OCI-M1 (cell line): ENCODE measurements at places on chromosomes 2 and 18.

GRCh38 chr18:58520969-58521368 is 107.9 kb downstream of the ALPK2 start:
- DNase-seq = peak; percentile 6

DNA sequence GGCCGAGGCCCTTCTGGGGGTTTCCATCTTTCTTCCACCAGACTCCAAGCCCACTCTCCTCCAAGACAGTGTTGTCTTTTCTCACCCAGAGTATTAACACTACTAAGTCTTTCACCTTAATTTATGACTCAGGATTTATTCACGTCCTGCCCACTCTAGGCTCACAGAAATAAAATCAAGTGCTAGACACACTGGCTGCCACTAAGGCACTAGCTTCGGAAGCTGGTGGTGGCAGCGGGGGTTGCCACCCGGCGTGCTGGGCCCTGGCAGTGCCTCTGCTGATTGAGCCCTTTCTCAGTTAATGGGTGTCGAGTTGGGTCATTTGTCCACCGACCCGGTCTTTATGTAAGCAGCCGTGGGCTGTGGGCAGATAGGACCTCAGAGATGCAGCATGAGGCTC is 93.6 kb upstream of the FZD5 start:
- no peak for DNase-seq

GRCh38 chr18:61574665-61575064 is 241.4 kb downstream of the CDH20 start:
- DNase-seq = no peak

DNA sequence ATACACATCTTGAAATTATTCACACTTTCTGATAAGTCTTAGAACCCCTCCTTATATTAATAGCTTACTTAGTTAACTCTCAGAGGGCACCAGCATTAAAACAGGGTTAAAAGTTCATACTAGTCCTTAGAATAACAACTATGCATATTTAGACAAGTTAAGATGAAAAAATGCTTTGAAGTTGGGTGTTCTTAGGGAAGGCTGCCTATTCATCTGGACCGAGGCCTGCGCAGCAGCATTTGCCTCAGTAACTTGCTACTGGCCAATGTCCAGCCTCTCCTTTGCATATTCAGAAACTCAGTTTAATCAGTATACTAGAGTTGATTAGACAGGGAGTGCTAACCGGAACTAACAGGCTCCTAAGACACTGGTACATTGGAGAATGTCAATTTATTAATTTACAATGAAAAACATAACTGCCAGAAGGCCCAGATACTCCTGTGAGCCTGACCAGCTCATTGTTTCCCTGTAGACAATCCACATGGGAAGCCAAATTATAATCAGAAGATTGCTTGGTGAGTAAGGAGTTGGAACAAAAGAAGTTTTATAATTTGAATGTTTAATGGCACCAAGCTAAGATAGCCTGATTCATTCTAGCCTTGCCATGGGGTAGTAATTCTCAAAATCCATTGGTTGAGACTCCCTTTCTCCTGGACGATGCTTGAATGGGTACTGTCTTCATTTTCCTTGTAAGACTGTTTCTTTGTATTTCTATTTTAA is 48.9 kb downstream of the DYNC1I2 start:
- no peak for DNase-seq

DNA sequence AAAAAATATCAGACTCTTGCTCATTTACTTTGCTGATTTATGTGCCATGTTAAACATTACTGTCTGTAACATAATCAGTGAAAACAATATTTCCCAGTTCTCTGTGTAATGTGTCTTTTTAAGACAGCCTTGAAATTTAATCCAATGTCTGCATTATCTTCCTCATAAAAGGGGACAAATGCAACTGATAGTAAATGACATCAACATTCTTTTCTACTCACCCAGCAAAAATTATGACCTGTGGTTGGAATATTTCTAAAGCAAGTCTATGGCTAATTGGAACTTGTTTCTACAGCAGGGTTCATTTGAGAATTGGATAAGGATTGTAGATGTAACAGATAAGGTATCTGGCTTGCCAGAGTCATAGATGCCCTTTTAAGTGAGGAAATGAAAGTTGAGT is 34.8 kb downstream of the C1D start:
- DNase-seq = peak; percentile 20

DNA sequence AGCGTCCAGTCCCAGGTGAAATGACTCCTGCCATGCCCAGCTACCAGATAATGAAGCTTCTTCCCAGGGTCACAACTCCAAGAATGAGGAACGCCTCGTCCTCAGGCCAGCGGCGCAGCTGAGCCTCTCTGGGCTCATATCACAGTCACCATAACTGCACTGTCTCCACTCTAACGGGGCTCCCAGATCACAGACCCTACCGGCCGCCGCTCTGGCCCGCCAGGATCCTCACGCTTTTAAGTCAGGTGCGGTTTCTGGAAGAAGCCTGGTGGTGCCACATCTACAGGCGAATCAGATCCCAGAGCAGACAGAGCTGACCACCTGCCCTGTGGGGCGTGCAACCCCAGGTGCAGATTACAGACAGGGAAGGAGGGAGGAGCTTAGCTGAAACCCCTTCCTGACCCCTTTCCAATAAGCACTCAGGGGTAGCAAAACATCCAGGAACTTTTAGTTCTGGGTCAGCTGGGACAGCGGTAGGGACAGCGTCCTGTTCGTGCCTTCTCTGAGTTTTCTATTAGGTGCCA is 3.7 kb upstream of the ACKR3 start:
- DNase-seq = no peak

- no peak for DNase-seq
Measured at GRCh38 chr2:129565551-129566109, 413.8 kb upstream of the RAB6C start.
